ENCODE measurements at places on chromosomes 4 and X. TPM values are rescaled to one million over a fixed set of nuclear protein-coding genes. Genes with fewer than 3 reads are reported as not detected.

DNA sequence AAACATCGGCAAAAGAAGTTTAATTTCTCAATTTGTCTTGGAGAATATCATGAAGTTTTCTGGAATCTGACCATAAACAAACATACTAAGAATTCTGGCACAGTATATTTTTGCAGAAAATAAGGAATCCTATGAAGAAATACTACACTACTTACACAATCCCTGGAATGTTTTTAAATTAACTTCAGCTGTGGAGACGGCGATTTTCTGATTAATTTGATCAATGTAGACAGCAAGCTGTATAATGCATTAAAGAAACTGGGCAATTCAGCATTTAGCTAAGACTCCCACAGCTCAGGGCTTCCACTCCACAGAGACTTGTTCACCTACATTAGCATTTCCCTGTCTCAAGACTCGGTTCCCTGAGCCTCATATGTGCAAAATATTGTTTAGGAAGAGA lies 12.2 kb downstream of the EGFL6 start:
- no peak overlapping the region for H3K4me3 ChIP-seq
- no peak for DNase-seq
- no peaks in the 10 kb centered on the region for H3K36me3 ChIP-seq
- H3K27me3 ChIP-seq: no peaks in the 10 kb centered on the region
- no peaks in the 10 kb centered on the region for H3K4me1 ChIP-seq

DNA sequence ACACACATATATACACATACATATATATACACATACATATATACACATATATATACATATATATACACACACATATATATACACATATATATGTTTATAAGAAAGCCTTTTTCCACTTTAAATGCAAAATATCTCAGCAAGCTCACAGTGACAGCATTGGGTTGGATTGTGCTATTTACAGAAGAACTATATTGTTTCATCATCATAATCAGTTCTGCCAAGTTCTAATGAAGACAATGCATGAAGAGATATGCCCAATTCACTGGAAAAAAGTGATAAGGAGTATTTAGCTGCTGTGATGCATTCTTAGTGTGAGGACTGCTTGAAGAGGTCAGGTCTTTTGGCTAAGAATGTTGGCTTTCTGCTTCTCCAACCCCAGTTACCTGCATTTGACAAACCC lies 54.4 kb downstream of the RNF150 start:
- H3K36me3 ChIP-seq: no peaks in the 10 kb centered on the region
- H3K27ac ChIP-seq: no peak overlapping the region
- H3K27me3 ChIP-seq: no peaks in the 10 kb centered on the region
- DNase-seq: no peak
- no peak overlapping the region for H3K4me3 ChIP-seq

GRCh38 chr4:169649545-169650226 lies 29.3 kb downstream of the CLCN3 start:
- no peaks in the 10 kb centered on the region for H3K27me3 ChIP-seq
- H3K36me3 ChIP-seq: no peaks in the 10 kb centered on the region
- no peak overlapping the region for H3K27ac ChIP-seq
- H3K4me3 ChIP-seq: no peak overlapping the region
- DNase-seq: no peak

DNA sequence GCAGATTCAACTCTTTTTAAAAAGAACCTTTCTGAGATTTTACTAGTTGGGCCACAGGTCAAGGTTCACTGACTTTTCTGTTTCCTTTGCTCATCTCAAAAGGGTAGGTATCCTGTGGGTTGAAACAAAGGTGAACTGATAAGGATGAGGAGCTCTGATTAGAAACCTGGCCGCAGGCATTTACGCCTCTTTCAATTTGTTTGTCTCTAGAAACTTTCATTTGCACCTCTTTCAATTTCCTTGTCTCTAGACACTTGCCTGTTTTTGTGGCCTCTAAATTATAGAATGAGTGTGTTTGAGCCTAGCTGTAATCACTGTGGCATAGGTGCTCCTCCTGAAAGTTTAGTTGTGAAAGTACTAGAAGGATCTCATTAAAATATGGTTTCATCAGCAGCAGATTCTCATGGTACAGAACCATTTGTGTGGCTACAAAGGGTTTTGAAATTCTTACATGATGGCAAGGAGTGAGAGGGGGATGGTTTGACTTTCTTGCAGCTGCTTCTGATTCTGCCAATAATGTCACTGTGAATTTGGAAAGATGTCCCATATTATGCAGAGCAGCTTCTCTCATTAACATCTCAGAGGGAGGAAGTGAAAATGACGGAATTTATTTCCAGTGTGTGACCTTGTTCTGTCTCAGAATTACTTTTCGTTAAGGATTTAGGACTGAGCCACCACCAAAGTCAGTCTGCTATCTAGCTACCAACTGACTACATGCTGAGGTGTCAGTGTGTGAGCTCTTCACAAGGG lies 142.2 kb downstream of the SH2D1A start:
- DNase-seq: no peak
- H3K27me3 ChIP-seq: no peaks in the 10 kb centered on the region

DNA sequence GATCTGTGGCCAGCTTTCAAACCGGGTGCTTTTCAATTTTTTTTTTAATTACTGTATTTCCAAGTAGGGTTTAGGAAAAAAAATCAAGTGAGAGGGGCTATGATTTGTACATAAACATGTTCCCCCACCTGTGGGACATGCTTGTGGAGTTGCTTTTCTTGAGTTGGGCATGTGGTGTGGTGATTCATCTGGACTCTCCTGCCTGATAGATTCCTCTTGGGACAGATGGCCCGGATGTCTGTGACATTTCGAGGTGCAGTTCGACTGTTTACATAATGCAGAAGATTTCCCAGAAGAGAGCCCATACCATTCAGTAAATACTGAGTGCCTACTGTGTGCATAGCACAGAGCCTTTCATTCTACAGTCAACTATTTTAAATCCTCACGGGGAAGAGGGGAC lies 49.9 kb downstream of the DOCK11 start:
- H3K27me3 ChIP-seq: no peaks in the 10 kb centered on the region
- H3K36me3 ChIP-seq: no peaks in the 10 kb centered on the region
- no peak overlapping the region for H3K27ac ChIP-seq
- H3K4me1 ChIP-seq: no peaks in the 10 kb centered on the region

- DNase-seq: no peak
- no peak overlapping the region for H3K4me3 ChIP-seq
- H3K36me3 ChIP-seq: no peaks in the 10 kb centered on the region
- 0 out of 2 replicates have a peak, but pooled peaks cover 7% of the 10 kb centered on the region for H3K4me1 ChIP-seq
These were observed 32.6 kb downstream of the FRMPD3 start for GRCh38 chrX:107482046-107482445.

- peaks cover 10% of the 10 kb centered on the region for H3K36me3 ChIP-seq
- no peak for DNase-seq
- no peaks in the 10 kb centered on the region for H3K27me3 ChIP-seq
- H3K27ac ChIP-seq: no peak overlapping the region
- peaks cover 14% of the 10 kb centered on the region for H3K4me1 ChIP-seq
These were observed 2.8 kb upstream of the CTBP1 start for GRCh38 chr4:1251773-1252066.

DNA sequence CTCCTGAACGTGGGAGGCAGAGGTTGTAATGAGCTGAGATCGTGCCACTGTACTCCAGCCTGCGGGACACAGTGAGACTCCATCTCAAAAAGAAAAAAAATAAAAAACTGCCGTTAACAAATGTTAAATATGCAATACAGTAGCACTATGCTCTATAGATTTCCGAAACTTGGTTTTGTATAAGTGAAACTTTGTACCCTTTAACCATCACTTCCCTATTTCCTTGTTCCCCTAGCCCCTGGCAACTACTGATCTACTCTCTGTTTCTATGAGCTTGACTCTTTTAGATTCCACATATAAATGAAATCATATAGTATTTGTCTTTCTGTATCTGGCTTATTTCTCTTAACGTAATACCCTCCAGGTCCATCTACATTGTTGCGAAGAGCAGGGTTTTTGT lies 74.1 kb downstream of the TAB3 start:
- no peak for DNase-seq
- H3K27me3 ChIP-seq: no peaks in the 10 kb centered on the region
- H3K4me1 ChIP-seq: no peaks in the 10 kb centered on the region
- no peak overlapping the region for H3K27ac ChIP-seq

The TKTL2 gene
- total RNA-seq: not detected

The C4orf54 gene
- total RNA-seq: 0.22 TPM

The CRMP1 gene
- total RNA-seq: not detected

The SOX3 gene
- total RNA-seq: not detected

The PNPLA4 gene
- total RNA-seq: 29.1 TPM

The PCDH19 gene
- 0.05 TPM for total RNA-seq

The PABPC1L2B gene
- total RNA-seq: not detected

The SMIM31 gene
- total RNA-seq: not detected

The ARHGAP36 gene
- total RNA-seq: not detected
